ENCODE measurements at places on chromosomes 3 and 15.
A peak's percentile ranks its signal among the peaks of the same experiment; 100 is the strongest.

DNA sequence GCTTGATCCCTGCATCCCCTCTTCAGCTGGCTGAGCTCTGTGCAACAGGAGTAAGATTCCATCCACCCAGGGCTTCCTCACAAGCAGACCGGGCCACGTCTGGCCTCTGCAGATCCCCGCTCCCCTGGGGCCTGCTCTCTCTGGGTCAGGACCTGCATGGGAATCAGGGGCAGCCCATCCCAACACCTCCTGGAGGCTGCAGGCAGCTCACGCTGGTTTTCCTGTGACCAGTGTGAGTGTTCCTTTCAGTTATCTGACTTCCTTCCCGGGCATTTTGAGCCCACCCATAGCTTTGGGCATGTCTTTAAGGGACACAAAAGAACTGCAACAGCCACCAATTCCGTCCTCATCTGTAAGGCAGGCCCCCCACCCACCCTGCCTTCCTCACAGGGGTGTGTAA lies 16.3 kb downstream of the NUP210 start:
- peak; percentile 22 for DNase-seq

DNA sequence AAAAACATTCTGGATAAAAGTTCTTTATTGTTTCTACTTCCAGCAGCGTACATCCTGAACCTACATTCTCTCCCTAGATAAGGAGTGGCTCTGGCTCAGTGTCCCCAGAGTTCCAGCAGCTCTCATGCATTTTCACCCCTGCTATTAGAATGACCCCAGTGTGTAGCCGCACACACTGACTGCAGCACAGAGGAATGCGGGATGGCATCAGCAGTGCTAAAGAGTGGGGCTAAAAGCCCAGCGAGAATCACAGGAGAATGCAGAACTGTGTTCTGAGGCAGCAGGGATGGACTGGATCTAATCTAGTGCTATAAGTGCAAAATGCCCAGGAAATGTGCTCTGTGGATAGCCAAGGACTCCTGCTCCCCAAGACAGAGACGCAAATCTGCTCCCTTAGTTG lies 66.4 kb upstream of the TJP1 start:
- no peak for DNase-seq

DNA sequence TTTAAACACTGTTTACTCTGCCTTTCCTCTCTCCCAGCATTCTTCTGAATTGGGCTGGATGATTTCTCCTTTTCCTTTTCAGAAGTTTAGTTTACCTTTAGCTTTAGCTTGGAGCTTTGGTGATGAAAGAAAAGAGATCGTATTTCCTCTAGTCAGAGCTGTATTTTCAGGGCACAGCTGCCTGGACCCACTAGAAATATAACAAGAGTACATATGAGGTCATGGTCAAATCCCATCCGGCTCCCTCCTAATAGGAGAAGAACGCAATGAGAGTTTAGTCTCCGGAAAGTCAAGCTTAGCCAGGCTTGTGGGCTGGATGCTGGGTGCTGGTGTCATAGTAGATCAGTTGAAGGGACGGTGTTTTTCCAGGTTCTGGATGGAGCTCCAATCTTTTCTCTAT lies 177.1 kb upstream of the PFN2 start:
- DNase-seq, result no peak

GRCh38 chr15:70375006-70375431 lies 277.3 kb upstream of the TLE3 start:
- DNase-seq, result no peak

DNA sequence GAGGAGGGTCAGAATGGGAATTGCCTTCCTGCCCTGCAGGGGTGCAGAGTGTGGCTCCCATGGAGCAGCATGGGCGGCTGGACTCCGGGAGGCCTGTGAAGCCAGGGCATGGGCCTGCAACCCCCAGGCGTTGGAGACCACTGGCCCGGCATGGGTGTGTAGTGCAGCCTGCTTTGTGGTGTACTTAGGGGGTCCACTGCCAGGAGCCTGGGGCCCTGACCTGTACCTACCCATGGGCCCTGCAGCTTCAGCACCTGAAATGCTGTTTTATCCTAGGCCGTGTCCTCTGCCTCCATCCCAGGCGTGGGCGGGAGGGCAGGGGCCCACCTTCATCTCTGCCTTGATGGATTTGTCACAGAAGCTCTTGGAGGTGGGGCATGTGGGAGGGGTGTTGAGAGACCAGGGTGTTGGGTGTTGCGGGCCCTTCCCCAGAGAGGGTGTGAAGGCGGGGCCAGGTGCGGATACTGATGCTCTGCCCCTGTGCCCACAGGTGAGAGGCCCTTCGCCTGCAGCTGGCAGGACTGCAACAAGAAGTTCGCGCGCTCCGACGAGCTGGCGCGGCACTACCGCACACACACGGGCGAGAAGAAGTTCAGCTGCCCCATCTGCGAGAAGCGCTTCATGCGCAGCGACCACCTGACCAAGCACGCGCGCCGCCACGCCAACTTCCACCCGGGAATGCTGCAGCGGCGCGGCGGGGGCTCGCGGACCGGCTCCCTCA lies 45.0 kb downstream of the KLF13 start:
- DNase-seq, result no peak

GRCh38 chr15:63836579-63836978 lies 2.8 kb upstream of the HERC1 start:
- DNase-seq, result no peak

DNA sequence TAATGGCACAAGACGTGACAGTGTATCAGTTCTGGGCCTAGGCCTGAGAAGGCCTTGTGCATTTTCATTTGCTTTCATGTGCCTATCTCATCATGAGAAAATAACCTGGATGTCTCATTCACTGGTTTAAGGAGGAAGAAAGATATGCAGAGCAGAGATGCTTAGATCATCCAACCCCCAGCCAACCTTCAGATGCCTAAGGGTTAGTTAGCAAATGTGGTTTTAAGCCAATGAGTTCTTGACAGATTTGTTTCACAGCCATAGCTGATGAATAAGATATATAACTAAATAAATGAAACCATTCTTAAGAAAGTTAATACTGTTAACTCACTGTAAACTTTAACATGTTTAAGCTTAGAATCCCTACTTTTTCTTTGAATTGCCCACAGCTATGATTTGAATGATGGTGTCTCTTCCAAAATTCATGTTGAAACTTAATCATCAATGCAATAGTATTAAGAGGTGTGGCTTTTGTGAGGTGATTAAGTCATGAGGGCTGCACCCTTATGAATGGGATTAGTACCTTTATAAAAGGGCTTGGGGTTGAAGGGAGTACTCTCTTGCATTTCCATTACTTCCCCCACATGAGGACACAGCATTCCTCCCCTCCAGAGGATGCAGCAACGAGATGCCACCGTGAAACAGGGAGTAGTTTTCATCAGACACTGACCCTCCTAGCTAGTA lies 324.6 kb upstream of the TBC1D5 start:
- DNase-seq, result no peak

DNA sequence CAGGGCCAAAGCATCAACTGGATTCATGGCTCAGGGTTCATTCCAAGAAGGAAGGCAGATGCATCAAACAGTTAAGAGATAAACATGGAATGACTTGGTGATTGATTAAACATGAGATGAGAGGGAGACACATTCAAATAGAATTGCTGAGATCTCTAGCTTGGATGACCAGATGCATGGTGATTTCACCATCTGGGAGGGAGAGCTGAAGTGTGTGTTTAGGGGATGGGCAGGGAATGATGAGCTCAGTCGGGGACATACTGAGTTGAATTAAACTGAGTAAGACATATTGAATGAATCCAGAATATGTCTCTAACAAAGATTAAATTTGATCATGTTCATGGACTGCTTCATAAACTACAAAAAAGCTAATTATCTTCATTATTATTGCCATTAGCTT lies 35.5 kb downstream of the CADPS start:
- DNase-seq, result no peak

GRCh38 chr3:60017631-60018030 lies 967.8 kb upstream of the CFAP20DC start:
- no peak for DNase-seq

DNA sequence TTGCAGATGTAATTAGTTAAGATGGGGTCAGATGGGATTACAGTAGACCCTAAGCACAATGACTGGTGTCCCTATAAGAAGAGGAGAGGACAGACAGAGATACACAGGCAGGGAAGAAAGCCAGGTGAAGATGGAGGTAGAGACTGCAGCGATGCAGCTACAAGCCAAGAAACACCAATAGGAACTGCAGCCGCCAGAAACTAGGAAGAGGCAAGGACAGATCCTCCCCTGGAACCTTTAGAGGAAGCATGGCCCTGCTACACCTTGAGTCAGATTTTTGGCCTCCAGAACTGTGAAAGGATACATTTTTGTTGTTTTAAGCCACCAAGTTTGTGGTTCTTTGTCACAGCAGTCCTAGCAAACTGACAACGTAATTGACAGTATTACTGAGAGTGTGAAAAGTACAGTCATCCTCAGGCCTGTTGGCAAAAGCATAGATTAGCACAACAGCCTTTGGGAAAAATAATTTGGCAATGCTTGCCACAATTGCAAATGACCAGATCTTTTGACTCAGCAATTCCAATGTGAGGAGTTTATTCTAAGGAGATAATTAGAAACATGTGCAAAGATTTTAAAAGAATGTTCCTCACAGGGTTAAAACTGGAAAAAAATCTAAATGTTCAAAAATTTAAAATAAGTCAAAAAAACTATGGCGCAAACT lies 82.6 kb upstream of the TJP1 start:
- no peak for DNase-seq

- peak; percentile 35 for DNase-seq
Observed at GRCh38 chr15:98599909-98600691, 48.2 kb upstream of the IGF1R start.

DNA sequence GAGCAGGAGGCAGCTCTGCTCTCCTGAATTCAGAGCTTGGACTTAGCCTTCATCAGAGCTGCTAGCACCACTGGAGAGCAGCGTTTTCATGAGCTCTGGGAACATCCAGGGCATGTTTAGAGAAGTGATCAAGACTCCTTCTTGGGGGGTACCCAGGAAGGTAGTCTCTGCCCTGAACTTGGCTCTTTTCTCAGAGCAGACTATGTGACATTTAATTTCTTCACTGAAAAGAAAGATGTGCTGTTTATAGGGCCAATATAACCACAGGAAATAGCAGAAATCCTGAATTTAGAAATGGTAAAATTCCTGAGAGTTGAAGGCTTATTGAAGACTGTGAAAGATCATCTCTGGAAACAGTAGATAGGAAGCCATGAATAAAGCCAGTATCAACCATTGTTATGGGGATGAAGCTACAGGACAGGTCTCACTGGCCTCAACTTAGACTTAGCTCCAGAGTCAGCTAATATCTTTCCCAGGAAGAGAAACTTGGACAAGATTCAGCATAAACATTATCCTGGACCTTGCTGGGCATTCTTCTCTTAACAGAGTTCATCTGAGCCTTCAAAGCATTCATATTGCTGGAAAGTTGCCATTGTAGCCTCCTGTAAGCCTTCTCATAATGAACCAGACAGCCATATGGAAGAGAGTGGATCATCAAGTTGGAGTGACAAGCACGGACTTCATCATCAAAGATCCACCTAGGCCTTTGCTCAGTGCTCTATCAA lies 386.6 kb upstream of the THBS1 start:
- DNase-seq, result no peak

DNA sequence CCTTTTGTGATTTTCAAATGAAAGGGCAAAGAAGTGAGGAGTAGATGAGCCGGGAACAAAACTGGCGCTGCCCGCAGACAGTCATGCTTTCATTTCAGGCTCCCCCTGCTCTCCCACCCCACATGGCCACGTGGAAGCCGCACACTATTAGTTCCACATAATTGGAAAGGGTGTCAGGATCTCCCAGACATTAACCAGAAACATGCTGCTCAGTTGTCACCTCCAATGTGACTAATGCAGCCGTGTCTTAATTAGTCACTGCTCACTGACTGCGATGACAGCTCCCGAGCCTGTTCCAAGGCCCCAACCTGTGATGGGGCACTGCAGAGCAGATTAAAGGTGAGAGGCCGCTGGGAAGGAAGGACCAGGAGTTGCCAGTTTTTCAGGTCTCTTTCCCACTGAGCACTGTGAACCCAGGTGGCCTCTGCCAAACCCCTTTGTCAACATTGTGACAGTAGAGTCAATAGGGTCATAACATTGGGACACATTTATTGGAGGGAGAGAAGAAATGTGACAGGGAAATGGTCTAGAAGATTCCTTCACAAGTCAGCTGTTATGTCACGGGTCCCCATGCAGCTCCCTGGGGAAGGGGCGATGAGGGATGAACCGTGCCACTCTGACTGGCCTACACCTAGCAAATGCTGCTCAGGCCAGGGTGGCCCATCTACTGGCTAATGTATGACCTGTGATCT lies 38.6 kb upstream of the SFMBT1 start:
- peak; percentile 45 for DNase-seq

- no peak for DNase-seq
Observed at GRCh38 chr15:99574502-99574901, 8.7 kb downstream of the MEF2A start.

- no peak for DNase-seq
Observed at GRCh38 chr15:38721568-38721945, 156.9 kb upstream of the RASGRP1 start.

DNA sequence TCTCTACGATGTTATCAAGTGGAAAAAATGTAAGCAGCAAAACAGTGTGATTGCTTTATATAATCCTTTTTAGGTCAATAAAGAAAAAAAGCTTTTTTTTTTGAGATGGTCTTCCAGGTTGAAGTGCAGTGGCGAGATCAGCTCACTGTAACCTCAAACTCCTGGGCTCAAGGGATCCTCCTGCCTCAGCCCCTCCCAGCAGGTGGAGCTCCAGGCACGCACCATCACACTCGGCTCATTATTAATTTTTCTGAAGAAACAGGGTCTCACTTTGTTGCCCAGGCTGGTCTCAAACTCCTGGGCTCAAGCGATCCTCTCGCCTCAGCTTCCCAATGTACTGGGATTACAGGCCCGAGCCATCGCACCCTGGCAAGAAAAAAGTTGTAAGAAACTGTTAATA lies 17.3 kb downstream of the RNF168 start:
- no peak for DNase-seq

DNA sequence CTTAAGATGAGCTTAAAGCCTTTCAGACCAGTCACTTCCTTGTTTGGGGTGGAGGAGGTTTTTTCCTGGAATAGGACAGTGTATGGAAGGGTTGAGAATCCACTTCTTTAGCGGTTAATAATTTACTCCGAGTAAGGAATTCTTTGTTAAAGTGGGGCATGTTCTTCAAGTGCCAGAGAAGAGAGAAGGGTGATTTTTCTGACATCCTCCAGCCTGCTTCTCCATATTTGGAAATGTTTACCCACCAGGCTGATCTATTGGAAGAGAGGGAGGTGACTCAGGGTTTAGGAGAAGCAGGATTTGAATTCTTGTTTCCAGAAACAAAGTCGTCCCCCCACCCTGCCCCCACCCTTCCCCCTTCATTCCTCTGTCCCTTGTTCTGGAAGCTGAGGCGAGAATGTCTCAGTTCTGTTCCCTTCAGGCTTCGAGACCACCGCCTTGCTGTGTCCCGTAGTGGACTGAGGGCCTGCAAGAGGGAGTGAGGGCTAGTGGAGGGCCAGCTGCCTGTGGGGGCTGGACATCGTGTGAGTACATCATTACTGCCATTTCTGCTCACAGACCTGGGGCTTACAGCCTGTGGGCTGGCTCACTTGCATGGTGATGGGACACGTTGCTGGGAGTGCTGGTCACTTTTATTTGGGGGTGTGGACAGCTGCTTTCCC lies 58.5 kb downstream of the LPP start:
- DNase-seq, result no peak

- no peak for DNase-seq
Observed at GRCh38 chr3:9935966-9936510, 2.4 kb downstream of the CRELD1 start.

GRCh38 chr15:55289011-55289745 lies 435 bp downstream of the RAB27A start:
- DNase-seq, result peak; percentile 38

GRCh38 chr3:35966629-35967464 lies 327.5 kb downstream of the ARPP21 start:
- no peak for DNase-seq
